ENCODE measurements at places on chromosomes 5 and 9.

DNA sequence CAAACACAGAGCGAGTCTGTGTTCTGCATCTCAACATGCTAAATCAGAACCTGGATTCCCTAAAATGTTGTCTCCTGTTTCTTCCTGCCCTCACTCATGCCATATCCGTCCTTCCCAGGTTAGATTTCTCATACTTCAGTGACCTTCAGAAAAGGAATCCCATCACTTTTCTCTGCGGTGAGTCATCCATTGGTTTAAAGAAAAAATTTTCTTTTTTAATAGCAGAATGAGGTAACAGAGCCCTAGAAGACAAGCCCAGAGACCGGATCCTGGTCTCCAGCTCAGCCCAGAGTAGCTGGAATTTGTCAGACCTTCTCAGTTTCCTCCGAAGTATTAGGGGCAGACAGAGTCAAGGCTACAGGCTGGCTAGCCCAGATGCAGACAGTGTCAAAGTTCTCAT, 143.2 kb upstream of the DMRT1 start:
- DNase-seq = no peak

DNA sequence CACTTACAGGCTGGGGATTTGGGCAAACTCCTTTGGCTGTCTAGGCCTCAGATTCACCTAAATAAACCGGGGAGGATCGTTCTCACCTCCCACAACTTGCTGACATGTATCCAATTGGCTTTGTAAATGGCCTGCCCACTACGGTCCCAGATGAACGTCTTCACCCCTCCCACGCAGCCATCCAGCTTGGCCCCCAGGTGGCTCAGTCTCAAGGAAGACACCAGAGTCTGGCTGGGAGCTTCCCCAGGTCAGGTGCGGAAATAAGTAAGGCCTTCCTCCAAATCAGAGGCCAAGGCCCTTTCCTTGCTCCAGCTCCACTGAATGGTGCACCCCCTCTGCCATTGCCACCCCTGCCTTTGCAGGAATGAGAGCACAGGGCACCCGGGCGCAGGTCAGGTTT, 11.4 kb downstream of the CIZ1 start:
- no peak for DNase-seq

DNA sequence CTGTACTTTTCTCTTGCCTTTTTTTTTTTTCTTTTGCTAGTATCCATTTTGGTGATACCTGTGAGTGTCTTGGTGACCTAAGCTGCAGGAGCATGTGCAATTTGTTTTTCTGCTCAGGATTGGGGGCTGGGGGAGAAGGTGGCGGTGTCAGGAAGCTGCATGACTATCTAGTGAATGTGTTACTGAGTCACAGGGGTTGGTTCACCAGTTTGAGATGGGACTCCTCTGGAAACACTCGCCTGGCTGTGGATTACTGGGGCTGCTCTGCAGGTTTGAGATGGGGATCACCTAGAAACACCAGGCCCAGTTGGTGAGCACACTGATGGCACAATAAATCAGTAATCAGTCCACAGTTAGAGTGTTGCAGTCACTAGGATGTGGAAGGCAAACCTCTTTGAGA, 447.9 kb downstream of the SPATA31D1 start:
- DNase-seq = no peak

GRCh38 chr5:94031631-94032030, 290.2 kb upstream of the POU5F2 start:
- DNase-seq = no peak

DNA sequence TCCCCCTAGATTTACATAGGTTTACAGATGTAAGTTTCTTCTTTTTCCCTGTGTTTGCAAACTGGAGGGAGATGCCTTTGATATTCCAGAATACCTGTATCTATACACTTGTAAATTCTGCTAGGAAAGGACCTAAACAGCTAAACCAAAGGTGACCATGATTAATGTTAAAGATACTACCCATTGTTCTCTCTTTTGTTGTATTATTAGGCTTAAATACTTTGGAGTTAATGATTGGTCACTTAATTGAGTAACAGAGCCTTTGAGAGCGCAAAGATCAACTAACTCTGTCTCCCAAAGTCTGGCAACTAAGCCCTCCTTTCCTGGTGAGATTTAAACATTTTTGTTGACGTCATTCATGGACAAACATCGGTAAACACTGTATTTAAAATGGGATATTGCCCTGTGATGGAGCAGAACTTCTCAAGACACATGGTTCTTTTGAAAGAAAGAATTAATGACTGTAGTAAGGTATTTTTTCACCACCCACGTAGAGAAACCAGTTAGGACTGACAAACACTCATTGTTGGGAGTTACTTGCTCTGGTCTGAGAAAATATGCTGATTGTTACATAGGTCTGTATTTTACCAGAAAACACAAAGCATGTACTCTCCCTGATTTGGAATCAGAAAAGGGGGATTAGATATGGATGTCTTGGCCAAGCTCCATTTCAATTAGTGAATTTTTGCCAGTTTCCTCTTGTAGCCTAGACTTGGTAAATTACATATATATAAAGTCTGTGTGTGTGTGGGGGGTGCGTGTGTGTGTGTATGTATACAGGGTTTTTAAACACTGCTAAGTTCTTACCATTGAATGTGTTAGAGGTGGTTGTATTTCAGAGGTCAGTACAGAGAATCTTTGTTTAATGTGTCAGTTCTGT, 4.6 kb downstream of the VCAN start:
- no peak for DNase-seq

- DNase-seq = no peak
These were observed 89.6 kb downstream of the RAPGEF1 start for GRCh38 chr9:131650254-131650653.

DNA sequence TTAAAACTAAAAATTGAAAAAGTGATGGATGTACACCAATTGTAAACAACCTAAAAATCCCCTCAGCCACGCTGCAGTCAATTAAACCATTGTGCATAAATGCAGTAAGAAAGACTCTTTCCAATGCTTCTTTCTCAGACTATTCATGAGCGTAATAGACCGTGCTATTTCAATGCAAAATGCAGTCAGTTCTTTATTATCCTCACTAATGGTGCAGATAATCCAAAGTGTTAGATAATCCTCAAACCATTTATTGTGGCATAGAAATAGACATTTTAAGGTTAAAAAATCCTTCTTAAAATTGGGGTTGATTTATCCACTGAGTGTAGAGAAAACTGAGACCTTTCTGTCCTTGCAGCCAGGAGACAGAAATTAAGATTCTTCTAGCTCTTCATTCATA, 1862.8 kb downstream of the EFNA5 start:
- DNase-seq = no peak

- no peak for DNase-seq
These were observed 3.3 kb downstream of the TMEM174 start for GRCh38 chr5:73176250-73176649.

- peak; percentile 82 for DNase-seq
These were observed 30.0 kb upstream of the TTLL11 start for GRCh38 chr9:122122903-122123632.

DNA sequence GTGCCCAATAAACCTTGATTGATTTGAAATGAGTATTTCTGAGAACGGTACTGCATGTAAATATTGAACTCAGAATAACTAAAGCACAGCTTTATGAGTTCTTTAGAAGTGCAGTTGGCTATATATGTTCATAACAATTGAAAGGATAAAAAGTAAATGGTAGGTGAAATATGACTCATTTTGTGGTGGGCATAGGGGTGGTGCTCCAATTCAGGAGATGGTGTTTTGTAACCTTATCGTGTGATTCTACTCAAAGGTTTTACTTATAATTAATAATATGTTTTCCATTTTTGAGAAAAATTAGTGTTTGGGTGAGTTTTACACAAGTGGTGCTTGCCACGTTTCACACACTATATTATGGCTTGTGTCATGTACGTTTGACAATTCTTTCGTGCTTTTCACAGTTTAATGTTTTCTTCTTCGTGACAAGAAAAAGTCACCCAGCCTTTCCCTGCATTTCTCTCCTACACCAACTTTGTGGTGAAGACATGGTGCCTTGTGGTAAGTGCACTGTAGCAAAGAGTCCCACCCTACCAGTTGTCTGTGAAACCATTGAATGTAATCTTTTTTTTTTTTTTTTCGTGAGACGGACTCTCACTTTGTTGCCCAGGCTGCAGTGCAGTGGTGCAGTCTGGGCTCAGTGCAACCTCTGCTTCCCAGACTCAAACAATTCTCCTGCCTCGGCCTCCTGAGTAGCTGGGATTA, 492.5 kb upstream of the SGCD start:
- no peak for DNase-seq

DNA sequence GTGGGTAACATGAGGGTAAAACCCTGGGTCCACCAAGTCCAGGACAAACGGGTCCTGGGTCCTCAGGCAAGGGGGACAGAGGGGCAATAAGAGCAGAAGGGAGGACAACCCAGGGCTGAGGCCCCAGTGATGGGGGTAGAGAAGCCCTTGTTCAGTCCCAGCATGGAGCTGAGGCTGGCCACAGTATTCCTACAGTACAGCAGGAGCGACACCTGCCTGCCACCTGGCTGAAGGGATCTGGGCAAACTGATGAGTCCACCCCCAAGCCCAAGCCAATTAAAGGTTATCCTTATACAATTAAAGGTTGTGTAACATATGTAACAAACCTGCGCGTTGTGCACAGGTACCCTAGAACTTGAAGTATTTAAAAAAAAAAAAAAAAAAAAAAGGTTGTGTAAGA, 97.7 kb upstream of the LRRTM2 start:
- DNase-seq = no peak

- DNase-seq = no peak
These were observed 2.5 kb upstream of the KDM3B start for GRCh38 chr5:138349852-138350562.

GRCh38 chr5:66840511-66841013, 244.4 kb downstream of the MAST4 start:
- DNase-seq = no peak

GRCh38 chr9:34417734-34418133, 40.6 kb downstream of the FAM219A start:
- no peak for DNase-seq

DNA sequence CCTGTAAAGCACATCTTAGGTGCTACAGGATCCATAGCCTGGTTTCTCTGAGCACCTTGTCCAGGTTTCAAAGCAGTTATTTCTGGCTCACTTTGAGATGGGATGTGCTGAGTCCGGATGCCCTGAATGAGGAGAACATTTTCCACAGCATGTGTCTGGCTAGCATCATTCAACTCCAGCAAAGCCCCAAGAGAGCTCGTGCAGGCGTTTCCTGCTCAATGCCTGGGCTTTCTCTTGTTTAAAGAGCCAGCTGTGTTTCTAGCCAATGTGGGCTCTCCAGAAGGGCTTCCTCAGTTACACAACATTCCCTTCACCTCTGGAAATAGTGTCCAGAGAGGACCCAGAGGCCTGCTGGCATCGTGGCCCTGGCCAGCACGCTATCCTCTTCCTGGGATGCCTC, 411.7 kb downstream of the DMAC1 start:
- DNase-seq = no peak

DNA sequence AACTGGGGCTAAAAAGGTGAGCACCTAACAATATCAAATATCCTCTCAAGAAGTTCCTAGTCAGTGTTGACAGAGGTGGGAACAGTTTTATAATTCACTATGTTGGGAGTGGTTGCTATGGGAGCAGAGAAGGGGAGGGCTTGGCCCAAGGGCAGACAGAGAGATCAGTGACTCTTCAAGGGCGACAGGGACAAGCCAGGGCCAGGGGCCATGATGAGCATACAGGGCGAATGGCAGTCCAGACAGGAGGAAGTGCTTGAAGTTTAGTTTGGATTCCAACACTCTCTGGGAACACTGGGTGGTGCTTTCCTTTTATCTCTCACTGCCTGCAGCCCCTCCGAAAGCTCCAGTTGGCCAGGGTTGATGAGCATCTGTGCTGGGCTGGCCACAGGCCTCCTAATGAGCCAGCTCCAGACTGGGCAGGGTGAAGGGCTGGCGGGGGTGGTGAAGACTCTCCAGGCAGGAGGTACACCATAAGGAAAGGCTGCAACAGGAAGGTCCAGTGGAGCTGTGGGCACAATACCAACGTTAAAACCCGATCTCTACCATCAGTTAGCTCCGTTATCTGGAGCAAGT, 111.3 kb downstream of the TMEM174 start:
- no peak for DNase-seq

DNA sequence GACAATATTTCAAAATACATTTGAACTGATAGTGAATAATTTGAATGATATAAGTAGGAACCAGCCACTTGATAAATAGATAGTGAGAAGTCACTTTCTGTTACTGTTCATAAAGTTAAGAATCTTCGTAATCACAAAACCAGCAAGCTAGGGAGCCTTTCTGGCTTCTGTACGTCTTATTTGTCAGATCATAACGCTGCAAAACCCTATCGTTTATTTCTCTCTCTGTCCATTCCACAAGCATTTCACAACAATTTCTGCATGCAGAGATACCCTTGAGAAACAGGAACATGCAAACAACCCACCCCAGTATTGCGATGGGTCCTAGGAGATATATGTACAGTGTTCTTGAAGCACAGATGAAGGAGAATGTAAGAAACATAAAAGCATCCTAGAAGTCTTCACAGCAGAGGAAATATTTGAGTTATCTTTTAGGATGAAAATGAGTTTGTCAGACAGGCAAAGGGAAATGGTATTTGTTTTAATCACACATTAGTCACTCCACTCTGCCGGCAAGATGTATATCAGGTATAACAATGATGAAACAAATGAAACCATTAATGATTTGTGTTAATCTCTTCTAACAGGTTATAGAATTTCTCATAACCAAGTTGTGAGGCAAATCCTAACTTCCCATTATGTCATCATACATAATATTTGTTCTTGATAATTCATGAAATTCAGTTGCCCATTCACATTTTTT, 668.7 kb upstream of the FTMT start:
- DNase-seq = no peak

GRCh38 chr5:147845618-147846017, 14.1 kb upstream of the SPINK1 start:
- no peak for DNase-seq

DNA sequence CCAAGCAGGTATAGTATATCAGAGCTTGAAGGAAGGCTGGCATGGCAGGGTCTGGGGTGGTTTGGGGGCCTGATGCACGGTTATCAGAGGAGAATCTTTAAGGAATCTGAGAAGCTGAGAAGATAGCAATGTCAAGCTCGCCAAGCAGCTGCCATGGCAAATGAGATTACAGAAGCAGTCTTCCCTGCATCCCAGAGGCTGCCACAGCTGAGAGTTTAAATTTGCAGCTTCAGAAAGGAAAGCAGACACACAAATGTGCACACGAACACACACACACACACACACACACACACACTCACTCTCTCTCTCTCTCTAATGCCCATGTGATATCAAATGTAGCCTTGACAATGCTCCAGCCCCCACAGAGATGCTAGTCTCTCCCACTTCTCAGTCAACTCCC, 79.0 kb upstream of the TNC start:
- no peak for DNase-seq

GRCh38 chr9:71168418-71168817, 47.0 kb upstream of the TRPM3 start:
- no peak for DNase-seq

GRCh38 chr9:123089790-123090189, 56.3 kb downstream of the GPR21 start:
- no peak for DNase-seq

All from activated naive CD8-positive, alpha-beta T cell treated with anti-CD3 and anti-CD28 coated beads, Interleukin-2, amount 50 U/mL, for 24 hours (primary cell).